ENCODE measurements at places on chromosomes 11 and 22.

DNA sequence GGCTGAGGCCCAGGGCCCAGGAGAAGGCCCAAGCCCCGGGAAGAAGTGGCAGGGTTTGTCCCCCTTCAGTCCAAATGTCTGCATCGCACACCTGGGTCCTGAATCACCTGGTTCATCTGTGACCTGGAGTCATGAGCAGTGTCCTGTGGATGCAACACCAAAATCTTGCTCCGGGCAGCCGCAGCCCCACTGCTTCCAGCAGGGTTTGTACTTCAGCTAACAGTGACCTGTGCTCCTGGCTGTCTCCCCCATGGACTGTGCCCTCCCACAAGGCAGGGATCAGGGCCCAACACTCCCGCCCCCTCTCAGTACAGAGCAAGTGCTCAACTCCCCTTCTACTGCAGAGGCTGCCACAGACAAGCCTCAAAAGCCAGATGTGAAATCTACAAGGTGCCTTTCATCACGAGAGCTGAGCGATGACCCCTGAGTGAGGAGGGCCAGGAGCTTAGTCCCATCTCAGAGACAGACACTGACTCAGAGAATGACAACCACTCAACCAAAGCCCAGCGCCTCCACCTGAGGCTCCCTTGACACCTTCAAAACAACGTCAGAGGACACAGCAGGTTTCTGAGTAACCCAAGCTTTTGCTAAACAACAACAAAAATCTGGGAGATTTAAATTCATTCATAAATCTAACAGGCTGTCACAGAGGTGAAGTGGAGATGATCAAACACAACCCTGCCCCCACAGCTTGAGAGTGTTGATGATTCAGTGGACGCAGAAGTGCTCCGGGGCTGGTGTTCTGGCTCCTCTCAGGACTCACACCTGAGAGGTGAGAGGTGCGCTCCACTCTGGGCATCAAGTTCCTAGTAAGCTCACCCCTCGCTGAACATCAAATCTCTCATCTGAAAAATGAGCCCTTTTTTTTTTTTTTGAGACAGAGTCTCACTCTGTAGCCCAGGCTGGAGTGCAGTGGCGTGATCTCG, 3.4 kb downstream of the KIAA0930 start:
- no peak for DNase-seq

- DNase-seq = no peak
These were observed 816.3 kb downstream of the NTM start for GRCh38 chr11:132186699-132187098.

- peak; percentile 35 for DNase-seq
These were observed 47.7 kb downstream of the CWC15 start for GRCh38 chr11:94925422-94926270.

DNA sequence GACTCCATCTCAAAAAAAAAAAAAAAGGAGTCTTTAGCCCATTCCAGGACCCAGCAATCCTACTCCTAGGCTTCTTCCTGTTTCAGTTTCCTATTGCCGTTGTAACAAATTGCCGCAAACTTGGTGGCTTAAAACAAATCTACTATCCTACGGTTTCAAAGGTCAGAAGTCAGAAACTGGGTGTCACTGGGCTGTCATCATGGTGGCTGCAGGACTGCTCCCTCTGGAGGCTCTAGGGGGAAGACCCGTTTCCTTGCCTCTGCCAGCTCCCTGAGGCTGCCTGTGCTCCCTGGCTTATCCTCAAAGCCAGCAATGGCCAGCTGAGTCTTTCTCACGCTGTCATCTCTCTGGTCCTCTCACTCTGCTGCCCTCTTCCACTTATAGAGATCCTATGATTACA, 8.7 kb upstream of the DAGLA start:
- DNase-seq = no peak

- DNase-seq = peak; percentile 92
These were observed at the start of gene CHORDC1 for GRCh38 chr11:90222459-90223247. Gene CHORDC1 (minus strand): TSS chr11:90223049. CDS start chr11:90222954, 95 bp downstream.

GRCh38 chr22:41656556-41656955, 32.1 kb downstream of the SNU13 start:
- no peak for DNase-seq

DNA sequence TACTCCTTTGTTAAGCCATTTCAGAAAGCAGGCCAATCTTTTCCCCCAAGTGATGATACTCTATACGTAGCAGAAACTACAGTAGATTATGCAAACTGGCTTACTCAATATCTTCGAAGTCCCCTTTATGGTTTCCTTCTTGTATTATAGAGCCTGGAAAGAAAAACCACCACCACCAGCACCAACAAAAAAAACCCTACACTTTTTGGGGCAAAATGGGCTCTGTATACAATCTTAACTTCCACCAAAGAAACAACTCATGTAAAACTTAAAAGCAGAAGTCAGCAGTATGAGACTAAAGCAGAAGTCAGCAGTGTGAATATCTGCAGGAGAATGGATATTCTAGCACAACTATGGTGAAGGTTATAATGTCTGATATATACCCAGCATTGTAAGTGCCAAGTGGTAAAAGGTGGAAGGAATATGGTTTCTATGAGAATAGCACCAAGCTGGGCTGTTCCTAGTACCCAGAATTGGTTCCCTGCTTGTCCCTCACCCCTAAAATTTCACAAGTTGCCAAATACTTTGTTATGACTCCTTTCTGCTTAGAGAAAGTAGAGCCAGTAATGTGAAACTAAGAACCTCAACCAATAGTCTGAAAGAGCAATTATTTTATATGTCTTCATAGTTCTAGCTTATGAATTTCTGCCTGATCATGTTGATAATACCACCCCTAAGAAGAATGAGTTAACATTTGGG, 252.1 kb downstream of the SBF2 start:
- no peak for DNase-seq

- no peak for DNase-seq
These were observed 3.4 kb upstream of the NDUFC2 start for GRCh38 chr11:78083021-78083420.

DNA sequence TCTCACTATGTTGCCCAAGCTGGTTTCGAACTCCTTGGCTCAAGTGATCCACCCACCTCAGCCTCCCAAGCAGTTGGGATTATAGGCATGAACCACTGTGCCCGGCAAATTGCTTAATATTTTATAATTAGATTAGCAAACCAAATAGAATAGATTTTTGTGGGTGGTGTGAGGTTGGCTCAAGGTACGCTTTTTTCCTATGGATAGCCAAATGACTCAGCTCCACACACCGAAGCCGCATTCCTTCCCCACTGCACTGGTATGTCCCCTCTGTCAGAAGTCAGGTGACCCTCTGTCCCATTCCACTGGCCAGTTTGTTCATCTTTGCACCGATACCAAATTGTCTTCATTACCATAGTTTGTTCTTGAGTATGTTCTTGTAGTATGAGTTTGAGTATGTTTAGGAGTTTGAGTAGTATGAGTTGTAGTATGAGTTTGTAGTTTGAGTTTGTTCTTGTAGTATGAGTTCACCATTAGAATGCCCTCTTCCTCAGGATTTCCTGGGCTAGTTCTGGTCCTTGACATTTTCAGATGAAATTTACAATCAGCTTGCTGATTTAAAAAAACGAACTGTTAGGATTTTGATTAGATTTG, 19.4 kb downstream of the SUSD2 start:
- DNase-seq = no peak

DNA sequence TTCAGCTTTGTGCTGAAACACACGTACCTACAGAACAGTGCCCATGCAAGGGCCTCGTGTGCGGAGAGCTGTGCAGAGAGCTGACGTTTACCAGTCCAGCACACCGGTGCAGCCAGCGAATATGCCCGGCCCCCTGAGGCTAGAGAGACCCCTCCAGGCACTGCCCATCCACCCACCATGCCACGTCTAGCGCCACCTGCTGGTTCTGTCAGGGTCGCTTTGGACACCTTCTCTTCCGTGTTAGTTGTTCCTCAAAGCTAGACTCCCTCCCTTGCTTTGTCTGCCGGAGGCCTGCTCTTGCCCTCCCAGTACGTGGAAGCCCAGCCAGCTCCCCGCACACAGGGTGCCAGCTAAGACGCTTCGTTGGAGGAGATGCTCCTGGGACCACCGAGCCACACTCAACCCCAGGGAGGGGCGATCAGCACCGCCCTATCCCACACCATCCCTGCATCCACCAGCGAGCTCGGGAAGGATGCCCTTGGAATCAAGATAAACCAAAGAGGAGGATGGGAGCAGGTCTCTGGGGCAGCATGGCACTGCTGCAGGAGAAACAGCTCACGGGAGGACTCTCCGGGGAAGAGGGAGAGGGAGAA, 43.4 kb downstream of the CPT1A start:
- peak; percentile 37 for DNase-seq

- no peak for DNase-seq
These were observed 35.6 kb upstream of the CDON start for GRCh38 chr11:126098204-126098769.

DNA sequence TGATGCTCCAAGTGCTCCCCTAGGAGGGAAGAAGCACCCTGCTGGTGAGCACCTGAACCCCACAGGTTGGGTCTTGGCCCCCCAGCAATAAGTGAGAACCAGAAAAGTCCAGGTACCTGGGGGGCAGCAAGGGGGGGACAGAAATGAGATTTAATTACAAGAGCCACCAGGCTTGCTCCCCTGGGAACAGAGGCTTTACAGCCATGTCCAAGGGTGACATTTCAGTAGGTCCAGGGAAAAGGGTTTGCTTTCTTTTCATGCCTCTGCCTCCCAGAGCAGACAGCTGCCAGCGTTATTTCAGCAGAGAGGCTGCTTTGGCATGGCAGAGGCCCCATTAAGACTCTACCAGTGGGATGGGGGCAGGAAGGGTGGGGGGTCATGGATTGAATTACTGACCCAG, 437.7 kb downstream of the BUD13 start:
- no peak for DNase-seq

GRCh38 chr22:42199025-42199424, 68.4 kb upstream of the CYP2D6 start:
- no peak for DNase-seq

DNA sequence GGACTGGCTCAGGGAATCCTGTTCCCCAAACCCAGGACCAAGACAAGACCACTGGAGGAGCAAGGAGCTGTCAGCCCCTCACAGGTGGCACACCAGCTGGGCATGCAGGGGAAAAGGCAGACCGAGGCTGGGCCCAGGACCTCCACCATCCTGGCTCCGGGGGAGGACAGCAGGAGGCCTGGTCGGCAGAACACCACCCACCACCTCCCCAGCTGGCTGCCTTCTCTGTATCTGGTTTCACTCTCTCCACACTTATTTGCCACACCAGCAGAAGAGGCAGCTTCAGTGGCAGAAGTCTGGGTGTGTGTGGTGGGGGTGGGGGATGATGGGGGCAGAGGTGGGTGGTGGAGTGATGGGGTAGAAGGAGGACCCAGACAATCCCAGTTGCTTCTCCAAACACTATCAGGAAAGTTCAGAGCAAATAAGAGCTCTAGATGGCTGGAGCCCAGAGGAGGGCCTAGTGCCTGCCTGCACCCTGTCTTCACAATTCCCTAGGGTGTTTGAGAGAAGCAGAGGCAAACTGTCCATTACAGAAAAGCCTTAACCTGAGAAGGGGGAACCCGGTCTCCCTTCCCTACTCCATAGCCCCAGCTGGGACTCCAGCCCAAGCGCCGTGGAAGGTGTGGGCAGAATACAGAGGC, 51.9 kb upstream of the CDON start:
- DNase-seq = no peak

GRCh38 chr11:77747381-77747969, 73.0 kb downstream of the RSF1 start:
- DNase-seq = no peak
